ENCODE measurements at places on chromosomes 1 and 21.

DNA sequence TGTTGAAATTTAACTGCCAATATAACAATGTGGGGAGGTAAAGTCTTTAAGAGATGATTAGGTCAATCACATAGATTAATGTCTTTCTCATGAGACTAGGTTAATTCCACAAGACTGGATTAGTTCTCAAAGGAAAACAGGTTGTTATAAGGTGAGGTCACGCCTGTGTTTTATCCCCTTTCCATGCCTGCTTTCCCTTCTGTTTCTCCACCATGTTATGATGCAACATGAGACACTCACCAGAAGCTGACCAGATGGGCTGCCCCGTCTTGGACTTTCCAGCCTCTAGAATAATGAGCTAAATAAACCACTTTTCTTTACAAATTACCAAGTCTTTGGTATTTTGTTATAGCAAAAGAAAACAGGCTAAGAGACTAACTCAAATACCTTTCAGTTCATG, 70.8 kb downstream of the DDAH1 start:
- DNase-seq: no peak

GRCh38 chr1:227945891-227946623, 1.7 kb downstream of the WNT9A start:
- DNase-seq: no peak

- DNase-seq: no peak
Measured at GRCh38 chr1:246768403-246769020, 44.3 kb downstream of the SCCPDH start.

GRCh38 chr1:155981266-155982088, 3.1 kb upstream of the ARHGEF2 start:
- DNase-seq: no peak

DNA sequence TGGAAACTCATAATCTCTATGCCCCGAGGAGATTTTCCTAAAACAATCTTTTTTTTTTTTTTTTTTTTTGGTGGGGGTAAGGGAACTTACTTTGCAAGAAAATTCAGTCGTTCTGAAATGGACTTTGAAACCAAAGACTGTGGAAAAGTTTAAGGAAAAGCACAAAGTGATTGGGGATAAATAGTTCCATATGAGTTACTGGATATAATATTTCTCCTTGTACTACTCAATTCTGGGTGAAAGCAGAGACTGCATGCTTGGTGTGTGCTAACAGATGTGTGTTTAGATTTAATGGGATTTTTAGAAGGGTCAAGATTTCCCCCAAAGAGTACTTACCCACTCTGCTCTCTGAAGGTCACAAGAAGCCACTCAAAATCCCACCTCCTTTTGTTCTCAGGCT, 204.9 kb upstream of the USP24 start:
- no peak for DNase-seq

DNA sequence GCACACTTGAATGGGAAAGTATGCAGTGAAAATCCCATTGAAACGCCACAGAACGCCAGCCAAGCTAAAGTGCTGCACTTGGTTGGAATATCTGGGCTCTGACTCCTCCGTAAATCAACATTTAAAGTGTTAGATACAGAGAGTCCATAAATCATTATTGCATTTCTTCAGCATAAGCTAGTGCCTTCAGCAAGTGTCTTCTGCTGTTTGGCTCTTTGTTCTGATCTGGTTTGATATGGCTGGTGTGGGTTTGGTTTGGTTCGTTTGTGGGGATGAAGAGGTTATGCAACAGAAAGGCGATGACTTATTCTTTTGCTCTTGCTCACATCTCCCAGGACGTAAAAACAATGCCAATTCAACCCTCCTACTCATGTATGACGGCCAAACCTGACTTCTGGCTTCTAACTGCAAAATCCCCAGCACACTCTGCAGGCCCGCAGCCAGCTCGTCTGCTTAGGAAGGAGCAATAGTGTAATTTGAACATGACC, 121.8 kb upstream of the ERG start:
- no peak for DNase-seq

DNA sequence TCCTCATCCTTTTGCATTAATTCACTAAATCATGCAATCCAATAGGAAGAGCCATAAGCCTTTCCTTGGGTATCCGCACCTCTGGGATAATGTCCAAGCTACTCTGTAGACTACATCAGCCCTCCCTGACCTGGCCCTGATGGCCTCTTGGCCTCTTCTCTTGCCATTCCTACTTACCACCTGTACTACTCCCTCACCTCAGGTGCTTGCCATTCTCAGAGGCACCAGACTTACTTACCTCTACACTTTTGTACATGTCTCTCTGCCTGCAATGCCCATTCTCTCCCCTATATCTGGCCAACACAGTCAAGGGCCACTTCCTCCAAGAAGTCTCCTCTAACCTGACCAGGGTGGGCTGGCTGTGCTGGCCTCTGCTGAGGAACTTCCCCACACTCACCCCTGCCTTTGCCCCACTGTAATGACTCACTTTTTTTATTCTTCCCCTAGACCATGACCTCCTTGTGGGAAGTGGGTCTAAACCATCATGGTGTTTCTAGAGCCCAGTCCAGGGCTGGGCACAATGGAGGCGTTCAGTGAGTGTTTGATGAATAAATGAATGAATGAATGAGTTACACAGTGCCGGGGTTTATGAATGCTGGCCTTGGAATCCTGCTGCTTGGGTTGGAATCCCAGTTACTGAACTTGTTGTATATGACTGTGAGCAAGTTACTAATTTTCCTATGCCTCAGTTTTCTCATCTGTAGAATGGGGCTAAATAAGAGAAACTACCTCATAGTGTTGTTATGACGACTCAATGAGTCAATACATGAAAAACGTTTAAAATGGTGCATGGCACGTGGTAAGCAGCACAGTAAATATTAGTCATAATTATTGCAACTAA, 179.8 kb downstream of the FOXD2 start:
- DNase-seq: no peak

GRCh38 chr1:111147948-111148347, 7.9 kb downstream of the CEPT1 start:
- DNase-seq: no peak

DNA sequence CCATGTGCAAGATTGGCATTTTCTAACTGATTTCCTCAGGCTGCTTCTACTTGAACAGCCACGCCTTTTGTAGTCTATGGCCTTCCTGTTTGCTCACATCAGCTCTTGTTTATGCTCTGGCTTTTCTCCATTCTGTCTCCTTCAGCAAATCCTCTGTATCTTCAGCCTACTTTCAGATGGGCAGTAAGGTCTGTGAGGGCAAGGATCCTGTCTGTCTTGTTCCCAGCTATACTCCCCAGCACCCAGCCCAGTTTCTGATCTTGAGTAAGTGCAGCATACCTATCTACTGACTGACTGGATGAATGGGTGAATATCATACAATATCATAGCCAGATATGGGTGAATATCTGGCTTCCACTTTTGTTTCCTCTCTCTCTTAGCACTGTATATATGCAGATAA, 438.1 kb downstream of the LMO4 start:
- no peak for DNase-seq

DNA sequence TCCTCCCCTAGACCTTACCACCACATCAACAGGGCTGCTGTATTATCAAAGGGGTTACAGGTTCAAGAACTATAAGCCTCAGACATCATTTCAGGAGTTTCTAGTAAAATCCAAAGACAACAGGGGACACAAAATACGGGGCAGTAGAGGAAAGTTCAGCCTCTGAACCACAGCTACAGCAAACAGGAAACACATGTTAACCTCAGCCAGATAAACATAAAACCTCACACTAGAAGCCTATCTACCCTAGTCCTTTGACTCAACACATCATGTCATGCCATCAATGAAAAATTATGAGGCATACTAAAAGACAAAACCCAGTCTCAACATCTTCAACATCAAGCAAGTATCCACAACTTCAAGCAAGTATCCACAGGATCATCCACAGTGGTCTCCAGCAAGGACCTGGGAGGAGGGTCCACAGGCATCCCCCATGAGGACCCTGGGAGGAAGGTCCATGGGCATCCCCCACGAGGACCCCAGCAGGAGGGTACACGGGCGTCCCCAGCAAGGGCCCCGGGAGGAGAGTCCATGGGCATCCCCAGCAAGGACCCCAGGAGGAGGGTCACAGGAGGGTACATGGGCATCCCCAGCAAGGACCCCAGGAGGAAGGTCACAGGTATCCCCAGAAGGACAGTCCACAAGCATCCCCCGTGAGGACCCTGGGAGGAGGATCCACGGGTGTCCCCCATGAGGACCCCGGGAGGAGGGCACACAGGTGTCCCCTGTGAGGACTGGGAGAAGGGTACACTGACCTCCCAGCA, 440.0 kb downstream of the MATN1 start:
- DNase-seq: no peak

All from right renal cortex interstitium (tissue), 3 donors.